Suprapubic skin (tissue), 4 donors: ENCODE measurements at places on chromosomes 11 and 22. TPM values are rescaled to one million over a fixed set of nuclear protein-coding genes. Genes with fewer than 3 reads are reported as not detected.

MRPL40 gene
- 19.1 TPM for total RNA-seq

MUC2 gene
- 0.05 TPM for total RNA-seq

MFNG gene
- 3.5 TPM for total RNA-seq

DNA sequence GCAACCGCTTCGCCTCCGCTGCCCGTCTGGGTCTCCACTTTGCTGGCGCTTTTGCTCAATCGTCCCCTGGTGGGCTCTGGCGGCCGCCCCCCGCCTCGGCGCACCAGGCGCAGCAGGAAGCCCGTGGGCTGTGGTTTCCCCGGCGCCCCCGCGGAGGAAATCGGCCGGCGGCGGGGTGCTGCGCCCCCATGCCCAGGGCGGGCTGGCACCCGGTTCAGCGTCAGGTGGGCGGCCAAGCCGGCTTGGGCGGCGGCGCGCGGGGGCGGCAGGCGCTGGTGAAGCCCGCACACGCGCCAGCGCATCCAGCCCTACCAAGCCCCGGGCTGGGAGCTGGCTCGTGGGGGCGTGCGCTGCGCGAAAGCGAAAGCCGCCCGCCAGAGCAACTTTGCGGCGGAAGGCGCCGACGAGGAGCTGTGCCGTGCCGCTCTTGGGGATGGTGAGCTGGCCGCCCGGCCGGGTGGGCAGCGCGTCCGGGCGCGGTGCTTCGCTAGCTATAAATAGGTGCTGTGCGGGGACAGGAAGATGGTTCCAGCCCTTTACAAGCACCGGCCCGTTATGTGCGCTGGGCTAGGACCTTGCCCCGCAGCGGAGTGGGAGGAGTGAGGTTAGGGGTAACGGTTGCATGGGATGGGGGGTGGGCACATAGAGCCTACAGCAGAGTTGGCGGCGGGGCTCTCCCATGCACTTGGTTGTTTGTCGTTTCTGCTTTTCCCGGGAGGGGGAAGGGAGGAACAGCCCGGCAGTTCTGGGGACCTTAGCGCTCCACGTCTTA lies 25.0 kb upstream of the SUSD2 start:
- peaks cover 38% of the 10 kb centered on the region for H3K4me1 ChIP-seq
- no peak for DNase-seq
- H3K27me3 ChIP-seq = no peaks in the 10 kb centered on the region
- no peaks in the 10 kb centered on the region for H3K36me3 ChIP-seq
- peak overlapping the region; percentile 91 for H3K4me3 ChIP-seq

GRCh38 chr22:27782088-27782487 lies 19.5 kb downstream of the MN1 start:
- no peak for DNase-seq
- H3K27ac ChIP-seq = no peak overlapping the region
- H3K36me3 ChIP-seq = no peaks in the 10 kb centered on the region
- no peak overlapping the region for H3K4me3 ChIP-seq

UPK3A gene
- total RNA-seq = not detected

VSIG2 gene
- total RNA-seq = 3.3 TPM

OR5A1 gene
- not detected for total RNA-seq

CDCA5 gene
- total RNA-seq = 0.91 TPM

SPINDOC gene
- total RNA-seq = 9.4 TPM

DGCR6 gene
- total RNA-seq = 11.2 TPM

HBG2 gene
- not detected for total RNA-seq

DNA sequence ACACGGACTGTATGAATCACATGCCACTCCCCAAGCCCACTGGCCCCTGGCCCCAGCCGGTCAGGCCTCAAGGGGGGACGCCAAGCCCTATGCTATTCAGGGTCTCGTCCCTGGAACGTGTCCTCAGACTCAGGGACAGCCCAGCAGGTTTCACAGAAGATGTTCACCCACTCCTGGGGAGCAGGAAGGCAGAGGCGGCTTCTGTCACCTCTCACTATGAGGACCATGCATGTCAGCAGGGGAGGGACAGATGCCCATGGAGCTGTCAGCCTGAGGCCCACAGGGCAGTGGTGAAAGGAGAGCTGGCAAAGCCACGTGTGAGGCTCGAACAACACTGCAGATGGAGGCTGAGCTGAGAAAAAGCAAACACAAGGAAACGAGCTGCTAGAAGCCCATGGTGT lies 192.0 kb downstream of the SHANK2 start:
- H3K36me3 ChIP-seq = no peaks in the 10 kb centered on the region
- H3K4me1 ChIP-seq = no peaks in the 10 kb centered on the region
- no peak overlapping the region for H3K4me3 ChIP-seq
- DNase-seq = no peak

DNA sequence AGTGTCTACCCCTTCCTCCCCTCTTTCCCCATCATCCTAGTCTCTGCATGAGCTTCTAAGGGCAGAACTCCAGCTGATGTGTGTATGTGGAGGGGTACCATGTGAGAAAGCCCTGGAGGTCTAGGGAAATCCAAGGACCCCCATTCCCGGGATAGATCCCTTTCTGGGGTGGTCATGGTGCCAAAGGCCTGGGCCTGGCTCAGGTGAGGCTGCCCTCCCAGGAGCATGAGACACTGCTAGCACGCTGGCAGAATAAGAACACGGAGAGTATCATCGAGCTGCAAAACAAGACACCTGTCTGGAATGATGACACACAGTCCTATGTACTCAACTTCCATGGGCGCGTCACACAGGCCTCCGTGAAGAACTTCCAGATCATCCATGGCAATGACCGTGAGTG lies 19.6 kb downstream of the TUB start:
- peaks cover 80% of the 10 kb centered on the region for H3K36me3 ChIP-seq
- no peak overlapping the region for H3K27ac ChIP-seq
- H3K4me1 ChIP-seq = no peaks in the 10 kb centered on the region
- DNase-seq = no peak

- H3K36me3 ChIP-seq = no peaks in the 10 kb centered on the region
- no peak overlapping the region for H3K27ac ChIP-seq
- H3K27me3 ChIP-seq = no peaks in the 10 kb centered on the region
Observed at GRCh38 chr11:118715245-118715831, 35.9 kb upstream of the TREH start.

DNA sequence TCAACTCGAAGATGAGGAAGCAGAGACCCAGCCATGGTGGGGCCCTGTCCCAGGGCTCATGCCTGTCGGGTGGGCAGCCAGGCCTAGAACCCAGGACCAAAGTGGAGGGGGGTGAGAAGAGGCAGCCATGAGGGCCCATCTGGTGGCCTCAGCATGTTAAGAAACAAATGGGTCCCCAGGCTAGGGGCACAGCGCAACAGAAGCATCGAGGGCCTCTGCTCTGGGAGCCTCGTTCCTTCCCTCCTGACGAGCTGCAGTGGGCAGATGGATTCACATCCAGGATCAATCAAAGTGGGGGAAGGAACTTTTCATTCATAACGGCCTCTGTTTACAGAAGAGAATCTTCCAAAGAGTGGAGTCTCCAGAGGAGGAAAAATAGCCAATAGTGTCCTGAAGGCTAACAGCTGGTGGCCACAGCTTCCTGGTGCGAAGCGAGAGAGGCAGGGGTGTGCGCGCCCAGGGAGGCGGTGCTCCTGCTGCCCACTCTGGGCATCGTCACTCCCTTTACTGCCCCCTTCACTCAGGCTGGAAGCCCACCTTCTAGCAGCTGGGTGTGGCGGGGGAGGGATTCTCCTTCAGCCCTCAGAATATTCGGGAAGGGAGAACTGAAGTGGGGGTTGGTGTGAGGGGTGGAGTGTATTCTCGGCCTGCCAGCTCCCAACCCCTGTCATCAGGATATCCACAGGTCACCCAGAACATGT lies 4.3 kb downstream of the CBX7 start:
- peaks cover 15% of the 10 kb centered on the region for H3K36me3 ChIP-seq
- peaks cover 68% of the 10 kb centered on the region for H3K4me1 ChIP-seq
- H3K27ac ChIP-seq = peak overlapping the region; percentile 86
- no peaks in the 10 kb centered on the region for H3K27me3 ChIP-seq
- no peak for DNase-seq
- H3K4me3 ChIP-seq = no peak overlapping the region

CTTN gene
- total RNA-seq = 458 TPM

ANGPTL5 gene
- not detected for total RNA-seq

ISX gene
- total RNA-seq = not detected

GRCh38 chr22:46320166-46320710 lies 15.3 kb upstream of the TRMU start:
- H3K27me3 ChIP-seq = no peaks in the 10 kb centered on the region
- H3K4me1 ChIP-seq = no peaks in the 10 kb centered on the region
- H3K36me3 ChIP-seq = no peaks in the 10 kb centered on the region
- no peak overlapping the region for H3K4me3 ChIP-seq

DNA sequence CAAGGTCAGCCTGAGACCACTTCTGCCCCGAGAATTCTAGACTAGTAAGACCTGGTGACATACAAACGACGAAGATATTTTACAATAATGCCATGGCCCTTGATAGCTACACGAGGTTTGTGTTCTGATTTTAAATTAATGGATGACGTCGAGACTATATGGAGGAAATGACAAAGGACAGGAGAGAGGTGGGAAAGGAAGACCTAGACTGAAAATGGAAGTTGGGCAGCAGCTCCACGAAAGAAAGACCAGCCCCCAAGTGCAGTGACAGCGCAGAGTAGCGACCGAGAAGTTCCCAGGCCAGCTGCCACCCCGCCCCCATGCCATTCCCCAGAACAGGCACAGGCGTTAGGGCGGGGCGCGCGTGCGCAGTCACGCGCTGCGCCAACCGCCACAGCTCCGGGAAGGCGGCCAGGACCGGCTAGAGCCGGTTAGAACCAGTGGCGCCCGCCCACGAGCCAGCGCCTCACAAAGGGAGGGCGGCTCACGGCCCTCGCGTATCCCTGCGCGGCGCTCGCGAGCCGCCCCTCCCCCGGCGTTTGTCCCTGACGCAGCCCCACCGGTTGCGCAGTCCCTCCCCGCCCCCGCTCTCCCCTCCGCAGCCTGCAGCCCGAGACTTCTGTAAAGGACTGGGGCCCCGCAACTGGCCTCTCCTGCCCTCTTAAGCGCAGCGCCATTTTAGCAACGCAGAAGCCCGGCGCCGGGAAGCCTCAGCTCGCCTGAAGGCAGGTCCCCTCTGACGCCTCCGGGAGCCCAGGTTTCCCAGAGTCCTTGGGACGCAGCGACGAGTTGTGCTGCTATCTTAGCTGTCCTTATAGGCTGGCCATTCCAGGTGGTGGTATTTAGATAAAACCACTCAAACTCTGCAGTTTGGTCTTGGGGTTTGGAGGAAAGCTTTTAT lies 1.5 kb upstream of the MALAT1 start:
- peaks cover 48% of the 10 kb centered on the region for H3K4me1 ChIP-seq
- peak overlapping the region; percentile 99 for H3K27ac ChIP-seq
- peaks cover 13% of the 10 kb centered on the region for H3K36me3 ChIP-seq
- peak overlapping the region; percentile 66 for H3K4me3 ChIP-seq
- H3K27me3 ChIP-seq = no peaks in the 10 kb centered on the region

- no peaks in the 10 kb centered on the region for H3K4me1 ChIP-seq
- no peak for DNase-seq
- peaks cover 12% of the 10 kb centered on the region for H3K27me3 ChIP-seq
- no peak overlapping the region for H3K4me3 ChIP-seq
- no peaks in the 10 kb centered on the region for H3K36me3 ChIP-seq
Observed at GRCh38 chr22:36899498-36899897, 13.9 kb upstream of the CSF2RB start.

DNA sequence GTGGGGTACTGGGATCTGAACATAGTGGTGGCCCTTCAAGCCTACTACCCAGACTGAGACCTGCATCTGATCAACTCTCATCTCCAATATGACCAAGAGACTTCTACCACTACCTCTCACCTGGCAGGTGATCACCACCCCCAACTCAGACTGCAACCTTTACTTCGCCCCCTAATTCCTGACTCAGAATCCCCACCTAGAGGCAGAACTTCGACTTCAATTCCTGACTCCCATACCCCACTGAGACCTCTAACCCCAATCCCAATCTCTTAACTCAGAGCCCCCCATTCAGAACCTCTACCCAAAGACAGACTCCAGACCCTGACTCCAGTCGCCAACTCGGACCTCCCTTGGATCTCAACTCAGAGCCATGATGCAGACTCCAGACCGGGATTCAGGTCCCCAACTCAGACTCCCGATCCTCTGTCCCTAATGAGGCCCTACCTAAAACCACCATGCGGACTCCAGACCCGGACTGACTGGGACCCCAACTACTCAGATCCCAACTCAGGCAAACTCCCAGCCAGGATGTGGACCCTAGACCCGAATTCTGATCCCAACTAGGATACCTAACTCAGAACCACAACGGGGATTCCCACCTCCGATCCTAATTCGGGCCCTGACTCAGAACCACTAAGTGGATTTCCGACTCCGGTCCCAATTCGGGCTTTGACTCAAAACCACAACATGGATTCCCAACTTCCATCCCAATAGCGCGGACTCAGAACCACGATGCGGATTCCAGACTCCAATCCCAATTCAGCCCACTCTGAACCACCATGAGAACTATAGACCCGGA lies 1.2 kb downstream of the KCNQ1OT1 start:
- peak overlapping the region; percentile 63 for H3K4me3 ChIP-seq
- no peak for DNase-seq
- peaks cover 24% of the 10 kb centered on the region for H3K4me1 ChIP-seq
- H3K27me3 ChIP-seq = no peaks in the 10 kb centered on the region

TRPM5 gene
- not detected for total RNA-seq

- H3K4me3 ChIP-seq = peak overlapping the region; percentile 30
- H3K4me1 ChIP-seq = peaks cover 83% of the 10 kb centered on the region
- H3K27ac ChIP-seq = peak overlapping the region; percentile 90
- no peaks in the 10 kb centered on the region for H3K36me3 ChIP-seq
Observed at GRCh38 chr11:7576726-7577290, 63.0 kb downstream of the PPFIBP2 start.

RIC3 gene
- total RNA-seq = 27.2 TPM

DNA sequence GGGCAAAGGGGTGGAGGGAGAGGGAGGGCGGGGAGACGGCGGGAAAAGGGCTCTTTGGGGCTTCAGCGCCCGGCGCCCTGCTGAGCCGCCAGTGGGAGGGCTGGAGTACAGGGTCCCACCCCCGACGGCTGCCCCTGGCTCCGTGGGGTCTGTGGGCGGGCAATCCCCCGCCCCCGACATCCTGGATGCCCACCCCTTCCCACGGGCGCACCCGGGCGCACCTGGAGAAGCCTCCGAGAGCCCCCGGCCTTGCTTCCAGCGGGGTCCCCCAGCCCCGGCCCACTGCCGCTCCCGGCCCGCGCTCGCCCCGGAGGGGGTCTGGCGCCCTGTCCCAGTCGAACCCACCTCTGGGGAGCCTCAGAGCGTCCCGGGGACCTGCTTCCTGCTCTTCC lies 394 bp downstream of the CHRM4 start:
- H3K27ac ChIP-seq = no peak overlapping the region
- H3K36me3 ChIP-seq = no peaks in the 10 kb centered on the region
- peaks cover 60% of the 10 kb centered on the region for H3K27me3 ChIP-seq
- no peak for DNase-seq
- peak overlapping the region; percentile 54 for H3K4me3 ChIP-seq
- H3K4me1 ChIP-seq = peaks cover 46% of the 10 kb centered on the region

GRCh38 chr11:119742263-119742861 lies 13.4 kb upstream of the NECTIN1 start:
- H3K4me1 ChIP-seq = peaks cover 27% of the 10 kb centered on the region
- no peak for DNase-seq
- peaks cover 20% of the 10 kb centered on the region for H3K27me3 ChIP-seq
- no peak overlapping the region for H3K27ac ChIP-seq
- peak overlapping the region; percentile 34 for H3K4me3 ChIP-seq
- H3K36me3 ChIP-seq = no peaks in the 10 kb centered on the region

CRYBB3 gene
- total RNA-seq = not detected
